ENCODE measurements at places on chromosomes 4 and X. TPM values are rescaled to one million over a fixed set of nuclear protein-coding genes. Genes with fewer than 3 reads are reported as not detected.

- DNase-seq = no peak
These were observed 31.8 kb upstream of the MTM1 start for GRCh38 chrX:150536455-150537116.

- DNase-seq = no peak
These were observed 4.4 kb downstream of the PLP1 start for GRCh38 chrX:103781062-103781402.

GRCh38 chrX:77731821-77732419 lies 54.1 kb downstream of the ATRX start:
- no peak for DNase-seq

GRCh38 chr4:95839891-95840290 lies at the start of gene PDHA2:
Gene PDHA2 (plus strand): TSS chr4:95840093. CDS start chr4:95840151, 58 bp downstream.
- no peak for DNase-seq

XK gene
- 7.7 TPM for total RNA-seq

DMRTC1 gene
- total RNA-seq = not detected

All from PC-3 (cell line).